ENCODE measurements at places on chromosomes 1 and 21.
A peak's percentile ranks its signal among the peaks of the same experiment; 100 is the strongest.

DNA sequence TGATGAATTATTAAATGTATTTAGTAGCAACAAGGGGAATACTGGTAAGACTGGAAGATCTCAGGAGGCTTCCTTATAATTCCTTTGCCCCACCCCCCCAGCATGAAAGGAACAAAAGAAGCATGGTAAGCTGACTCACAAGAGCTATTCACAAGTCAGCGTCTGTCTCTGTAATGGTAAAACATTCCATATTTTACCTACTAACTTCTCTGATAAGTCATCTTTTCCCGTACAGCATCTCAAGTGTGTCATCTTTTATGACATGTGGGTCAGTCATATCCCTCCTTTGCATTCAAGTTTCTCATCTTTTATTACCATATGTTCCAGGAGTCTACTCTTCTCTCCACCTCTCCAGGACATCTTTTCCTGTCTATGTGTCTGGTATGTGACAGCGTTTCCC is 241.3 kb downstream of the PLA2G4A start:
- DNase-seq: no peak

DNA sequence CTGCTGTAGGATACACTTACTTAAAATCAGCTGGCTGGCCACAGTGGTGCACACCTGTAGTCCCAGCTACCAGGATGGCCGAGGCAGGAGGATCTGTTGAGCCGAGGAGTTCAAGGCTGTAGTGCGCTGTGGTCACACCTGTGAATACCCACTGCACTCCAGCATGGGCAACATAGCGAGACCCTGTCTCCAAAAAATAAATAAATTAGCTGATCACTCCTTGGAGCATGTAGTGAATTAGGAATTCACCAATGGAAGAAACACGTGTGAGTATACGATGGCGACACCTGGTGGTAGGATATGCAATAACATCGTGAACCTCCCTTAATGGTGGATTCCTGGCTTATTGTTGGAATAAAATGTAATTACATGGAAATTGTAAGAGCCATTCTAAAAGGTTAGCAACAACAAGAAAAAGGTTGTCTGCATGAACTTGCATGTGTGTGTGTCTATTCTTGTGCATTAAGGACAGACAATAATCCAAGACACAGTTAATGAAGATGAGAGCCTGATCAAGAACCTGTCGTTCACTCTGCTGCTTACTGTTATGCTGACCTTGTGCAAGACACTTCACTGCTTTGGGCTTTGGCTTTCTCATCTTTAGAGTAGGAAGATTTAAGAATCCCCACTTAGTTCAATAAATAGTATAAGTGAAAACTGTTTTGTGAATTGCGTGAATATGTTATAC is 38.6 kb upstream of the COX20 start:
- peak; percentile 17 for DNase-seq

- DNase-seq: no peak
Observed at GRCh38 chr21:33916200-33916567, 580 bp upstream of the ATP5PO start.

DNA sequence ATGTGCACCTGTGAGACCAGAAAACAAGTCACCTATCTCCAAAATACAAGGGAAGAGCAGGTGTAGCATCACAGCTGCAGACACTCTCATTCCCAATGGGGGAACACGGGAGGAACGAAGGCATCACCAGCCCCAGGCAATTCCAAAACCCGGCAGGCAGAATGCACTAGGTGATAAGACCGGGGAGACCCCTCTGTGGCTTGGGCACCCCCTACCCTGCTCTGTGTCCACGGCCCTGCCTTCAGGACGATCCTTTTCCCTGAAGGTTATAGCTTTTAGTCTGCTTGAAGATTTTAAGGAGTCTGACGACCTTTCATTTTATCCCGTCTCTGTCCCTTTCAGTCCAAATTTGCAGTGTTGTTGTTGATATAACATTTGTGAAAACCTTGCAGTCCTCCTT is 19.2 kb downstream of the TRPM2 start:
- DNase-seq: no peak

GRCh38 chr1:182707122-182707521 is 22.7 kb upstream of the RGS8 start:
- no peak for DNase-seq

DNA sequence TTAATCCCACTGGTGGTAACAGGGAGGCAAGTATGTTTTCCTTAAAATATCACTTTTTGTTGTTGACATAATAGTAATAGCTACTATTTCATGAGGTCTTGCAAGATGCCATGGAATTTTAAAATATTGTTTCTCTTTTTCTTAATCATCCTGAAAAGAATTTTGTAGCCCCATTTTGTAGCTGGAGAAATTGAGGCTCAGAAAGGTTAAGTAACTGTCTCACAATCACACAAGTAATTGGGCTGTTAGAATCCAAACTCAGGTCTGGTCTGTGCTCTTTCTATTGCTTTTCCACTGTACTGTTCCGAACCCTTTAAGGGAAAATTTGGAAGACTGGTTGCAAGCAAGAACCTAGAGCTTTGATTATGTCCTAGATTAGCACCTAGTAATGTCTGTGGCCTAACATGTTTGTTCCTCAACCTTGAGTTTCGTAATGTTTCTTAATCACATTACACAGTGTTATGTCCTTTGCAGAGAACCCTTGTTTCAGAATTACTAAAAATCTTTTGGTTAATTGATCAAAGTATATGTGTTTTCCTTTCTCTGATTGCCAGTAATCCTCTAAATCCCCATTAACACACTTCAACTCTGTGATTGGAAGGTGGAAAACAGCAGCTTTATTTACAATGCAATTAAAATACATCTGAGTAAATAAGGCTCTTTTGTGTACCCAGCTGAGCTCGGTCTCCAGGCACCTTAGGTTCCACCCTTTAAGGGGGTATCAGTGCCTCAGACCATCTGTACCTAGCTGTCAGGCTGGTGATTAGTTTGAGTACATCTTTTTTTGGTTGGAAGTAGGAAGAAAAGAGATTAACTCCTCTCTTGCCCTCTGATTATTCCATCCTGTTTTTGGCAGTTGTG is 10.4 kb downstream of the LRRC42 start:
- DNase-seq: no peak

GRCh38 chr1:199751962-199752687 is 275.4 kb upstream of the NR5A2 start:
- DNase-seq: no peak

GRCh38 chr1:33347650-33347992 is 26.7 kb upstream of the A3GALT2 start:
- no peak for DNase-seq

DNA sequence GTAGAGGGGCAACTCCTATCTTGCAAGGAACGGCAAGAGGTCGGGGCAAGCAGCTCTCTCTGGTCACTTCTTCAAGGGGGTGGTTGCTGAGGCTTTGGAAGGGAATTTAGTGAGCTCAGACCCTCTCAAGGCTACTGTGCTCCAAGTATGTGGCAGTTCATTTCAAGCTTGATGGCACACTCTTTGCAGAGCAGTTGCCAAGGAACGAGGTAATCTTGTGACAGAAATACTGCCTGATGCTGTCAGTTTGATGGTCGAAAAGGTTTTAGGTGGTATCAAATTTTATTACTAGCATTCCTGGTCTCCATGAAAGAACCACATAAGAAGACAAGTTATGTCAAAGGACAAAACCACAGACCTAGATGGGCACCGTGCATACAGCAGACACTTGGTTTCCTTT is 13.1 kb downstream of the CFAP298 start:
- no peak for DNase-seq

GRCh38 chr1:198499588-198499987 is 40.9 kb downstream of the ATP6V1G3 start:
- no peak for DNase-seq

GRCh38 chr1:19381261-19381660 is 69.1 kb downstream of the SLC66A1 start:
- no peak for DNase-seq

GRCh38 chr21:41367301-41367944 is 5.6 kb downstream of the MX2 start:
- no peak for DNase-seq

- no peak for DNase-seq
Observed at GRCh38 chr1:200960236-200960947, 63.1 kb downstream of the KIF21B start.

DNA sequence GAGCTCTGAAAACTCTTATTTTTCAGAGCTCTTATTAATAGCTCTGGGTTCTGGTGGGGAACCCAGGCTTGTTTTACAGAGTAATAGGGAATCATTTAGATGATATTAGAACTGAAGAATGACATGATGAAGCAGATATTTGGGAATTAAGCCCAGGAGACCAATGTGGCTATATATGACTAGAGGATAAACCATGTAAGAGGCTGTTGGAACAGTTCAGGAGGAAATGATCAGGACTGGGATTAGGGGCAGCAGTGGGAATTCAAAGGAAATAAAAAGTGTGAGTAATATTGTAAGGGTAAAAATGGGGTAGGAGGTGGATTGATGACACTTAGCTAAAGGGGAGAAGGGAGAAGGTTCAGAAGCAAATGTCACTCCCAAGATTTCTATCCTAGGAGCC is 58.6 kb downstream of the GIPC2 start:
- no peak for DNase-seq

GRCh38 chr1:225866061-225866837 is 15.9 kb downstream of the TMEM63A start:
- peak; percentile 43 for DNase-seq

DNA sequence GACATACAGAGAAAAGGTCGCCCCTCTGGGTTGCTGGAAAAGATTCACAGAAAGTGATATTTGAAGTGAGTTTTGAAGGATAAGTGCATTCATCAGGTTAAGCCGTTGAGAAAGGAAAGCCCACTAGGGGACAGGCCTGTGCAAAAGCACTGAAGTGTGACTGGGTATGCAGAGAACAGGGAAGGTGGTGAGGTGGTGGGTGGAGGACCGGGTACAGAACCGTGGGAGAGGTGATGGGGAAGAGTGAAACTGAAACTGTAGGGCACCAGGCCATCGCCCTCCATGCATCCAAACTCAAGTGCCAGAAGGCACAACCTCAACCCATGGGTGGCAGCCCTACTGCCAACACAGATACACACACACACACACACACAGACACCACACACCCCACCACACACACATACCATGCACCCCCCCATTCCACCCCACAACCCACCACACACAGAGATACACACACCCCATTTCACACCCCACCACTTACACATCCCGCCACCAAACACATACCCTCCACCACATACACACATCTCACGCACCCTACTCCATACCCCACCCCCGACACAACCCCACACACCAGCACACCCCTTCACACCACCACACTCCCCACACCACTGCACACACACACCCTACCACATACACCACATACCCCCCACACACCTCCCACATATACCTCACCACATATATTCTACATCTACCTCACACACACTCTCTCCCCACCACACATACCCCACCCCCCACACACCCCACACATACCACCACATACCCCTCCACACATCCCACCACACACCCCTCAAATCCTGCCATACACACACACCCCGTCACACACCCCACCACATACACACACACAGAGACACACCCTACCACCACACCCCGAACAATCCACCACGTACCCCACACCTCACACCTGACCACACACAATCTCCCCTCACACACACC is 59.0 kb downstream of the TSEN15 start:
- peak; percentile 1 for DNase-seq

DNA sequence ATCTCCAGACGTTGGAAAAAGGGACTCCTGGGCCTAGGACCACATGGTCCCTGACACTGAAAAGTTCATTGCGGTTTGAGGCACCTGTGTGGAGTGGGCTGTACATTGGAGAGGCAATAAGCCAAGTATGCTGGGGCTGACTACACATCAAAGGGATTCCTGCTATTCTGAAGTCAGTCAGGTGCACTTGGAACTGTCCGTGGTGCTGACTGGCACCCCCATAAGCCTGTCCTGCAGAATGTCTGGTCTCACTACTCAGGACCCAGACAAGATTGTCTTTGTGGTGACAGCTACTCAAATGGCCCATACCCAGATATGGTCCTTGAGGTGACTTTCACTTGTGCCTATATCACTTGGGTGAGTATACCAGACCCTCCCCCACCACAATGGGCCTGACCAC is 150.6 kb downstream of the RWDD3 start:
- DNase-seq: no peak

- no peak for DNase-seq
Observed at GRCh38 chr1:230806552-230806951, 59.4 kb downstream of the CAPN9 start.

GRCh38 chr1:155242805-155243358 is 12.4 kb downstream of the ENTREP3 start:
- DNase-seq: no peak

DNA sequence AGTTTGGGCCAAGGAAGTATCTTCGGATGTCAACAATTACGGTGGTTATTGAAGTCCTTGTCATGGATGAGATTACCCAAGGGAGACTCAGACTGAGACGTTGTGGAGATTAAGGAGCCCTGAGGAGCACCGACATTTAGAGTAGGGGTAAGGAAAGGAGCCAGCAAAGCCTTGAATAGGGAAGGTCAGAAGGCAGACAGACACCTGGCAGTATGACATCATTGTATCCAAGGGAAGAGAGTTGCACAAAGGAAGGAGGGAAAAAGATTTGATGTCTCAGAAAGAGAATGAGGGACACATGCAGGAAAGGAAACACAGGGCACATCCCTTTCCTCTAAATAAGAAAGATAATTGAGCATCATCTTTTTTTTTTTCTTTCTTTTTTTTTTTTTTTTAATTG is 11.7 kb downstream of the LAMC2 start:
- DNase-seq: no peak

GRCh38 chr1:39080269-39080826 is 54.2 kb downstream of the NDUFS5 start:
- no peak for DNase-seq

DNA sequence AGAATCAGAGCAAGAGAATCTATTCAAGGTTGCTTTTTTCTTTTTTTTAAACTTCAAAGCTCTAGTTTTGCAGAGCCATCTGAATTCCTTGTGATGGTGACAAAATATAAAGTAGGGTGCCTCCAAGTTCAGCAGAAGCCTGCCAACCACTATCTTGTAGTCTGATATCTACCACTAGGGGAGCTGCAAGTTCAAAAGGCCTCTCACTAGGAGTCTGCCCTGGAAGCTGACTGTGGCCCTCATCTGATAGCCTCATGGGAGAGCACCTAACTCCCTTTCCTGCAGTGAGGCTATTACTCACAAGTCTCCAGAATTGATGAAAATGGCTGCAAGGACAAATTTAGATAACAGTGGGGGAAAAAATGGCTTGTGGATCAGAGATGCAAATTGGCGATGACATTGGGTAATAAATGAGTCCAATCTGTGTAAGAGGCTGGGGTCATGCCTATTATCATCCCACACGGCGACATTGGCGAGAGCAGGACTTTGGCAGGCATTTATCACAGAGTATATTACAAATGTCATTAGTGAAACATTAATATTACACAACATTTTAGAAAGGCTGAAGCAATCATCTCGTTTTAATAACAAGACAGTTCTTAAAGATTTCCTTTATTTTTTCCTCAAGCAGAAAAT is 10.7 kb upstream of the ZP4 start:
- no peak for DNase-seq

GRCh38 chr21:29641635-29642550 is 297.9 kb downstream of the GRIK1 start:
- no peak for DNase-seq

- no peak for DNase-seq
Observed at GRCh38 chr1:200990114-200990513, 33.4 kb downstream of the KIF21B start.

DNA sequence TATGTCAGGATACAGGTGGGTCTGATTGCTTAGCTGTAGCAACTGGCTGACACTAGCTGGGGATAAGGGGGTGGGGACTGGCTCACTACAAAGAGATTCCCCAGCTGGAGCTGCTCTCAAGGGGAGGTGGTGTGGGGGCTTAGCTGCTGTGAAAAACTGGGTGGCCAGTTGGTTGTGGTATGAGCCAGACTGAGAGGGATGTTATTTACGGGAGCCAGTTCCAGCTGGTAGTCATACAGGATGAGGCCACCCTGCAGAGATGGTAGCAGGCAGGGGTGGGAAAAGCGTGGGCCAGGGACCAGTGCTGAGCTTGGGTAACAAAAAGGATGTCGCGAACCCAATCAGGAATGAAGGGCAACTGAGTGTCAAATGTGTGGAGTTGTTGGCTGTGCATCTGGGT is 204.0 kb upstream of the C21orf91 start:
- DNase-seq: no peak
